Stimulated activated CD8-positive, alpha-beta memory T cell treated with anti-CD3 and anti-CD28 coated beads, Interleukin-7, amount 100 ng/mL, for 1 hour (primary cell): ENCODE measurements at places on chromosomes 16 and 17.

DNA sequence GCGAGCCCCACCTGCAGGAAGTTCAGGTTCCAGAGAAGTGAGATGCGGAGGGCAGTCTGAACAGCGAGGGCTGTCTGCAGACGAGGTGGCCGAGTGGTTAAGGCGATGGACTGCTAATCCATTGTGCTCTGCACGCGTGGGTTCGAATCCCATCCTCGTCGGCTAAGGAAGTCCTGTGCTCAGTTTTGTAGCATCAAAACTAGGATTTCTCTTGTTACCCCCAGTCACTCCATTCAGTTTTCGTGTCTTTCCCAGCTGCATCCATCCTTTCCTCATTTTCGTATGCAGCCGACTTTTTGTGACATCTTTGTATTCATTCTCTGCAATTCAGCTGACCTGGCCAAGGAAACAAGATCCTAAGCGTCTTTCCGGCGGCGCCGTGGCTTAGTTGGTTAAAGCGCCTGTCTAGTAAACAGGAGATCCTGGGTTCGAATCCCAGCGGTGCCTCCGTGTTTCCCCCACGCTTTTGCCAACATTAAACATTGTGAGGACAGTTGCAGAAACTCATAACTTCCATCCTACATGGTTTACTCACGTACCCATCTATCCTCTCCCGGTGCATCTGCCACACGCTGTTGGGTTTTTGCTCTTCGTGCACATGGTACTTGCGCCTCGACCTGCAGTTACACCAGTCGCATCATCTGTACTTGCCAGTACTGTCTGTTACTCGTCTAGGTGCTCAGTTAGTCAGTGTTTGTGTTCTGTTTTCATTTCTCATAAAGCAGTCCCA is 3.0 kb downstream of the BORCS6 start:
- peak; percentile 80 for DNase-seq

DNA sequence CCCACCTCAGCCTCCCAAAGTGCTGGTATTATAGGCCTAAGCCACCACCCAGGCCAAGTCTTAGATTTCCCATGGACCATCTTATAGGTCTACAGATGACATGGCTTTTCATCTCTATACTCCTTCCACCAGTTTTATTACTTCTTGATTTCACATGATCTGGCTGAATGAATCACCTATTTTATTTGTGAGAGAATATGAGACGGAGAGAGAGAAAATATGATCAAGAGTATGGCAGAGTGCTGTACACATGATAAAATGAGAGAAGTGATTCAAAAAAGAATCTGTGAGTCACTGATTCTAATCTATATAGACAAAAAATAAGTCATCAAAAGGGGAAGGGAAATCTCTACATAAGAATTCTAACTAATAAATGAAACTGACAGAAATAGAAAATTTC is 13.7 kb downstream of the ACSM1 start:
- no peak for DNase-seq

GRCh38 chr16:25692351-25692741 is 587 bp downstream of the HS3ST4 start:
- no peak for DNase-seq

DNA sequence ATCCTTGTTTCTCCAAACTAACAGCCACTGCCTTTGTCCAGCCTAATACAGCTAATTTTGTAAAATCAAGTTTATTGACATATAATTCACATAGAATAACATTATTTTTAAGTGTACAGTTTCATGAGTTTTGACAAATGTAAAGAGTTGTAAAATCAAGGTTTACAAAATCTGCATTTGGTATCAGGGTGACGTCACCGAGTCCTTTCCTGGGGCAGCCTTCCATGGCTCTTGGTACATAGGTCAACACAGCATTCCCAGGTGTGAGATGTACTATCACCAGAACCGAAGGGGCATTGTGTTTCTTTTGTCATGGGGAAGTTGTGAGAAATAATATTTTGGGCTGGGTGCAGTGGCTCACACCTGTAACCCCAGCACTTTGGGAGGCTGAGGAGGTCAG is 42.9 kb downstream of the PSMD12 start:
- DNase-seq = no peak

DNA sequence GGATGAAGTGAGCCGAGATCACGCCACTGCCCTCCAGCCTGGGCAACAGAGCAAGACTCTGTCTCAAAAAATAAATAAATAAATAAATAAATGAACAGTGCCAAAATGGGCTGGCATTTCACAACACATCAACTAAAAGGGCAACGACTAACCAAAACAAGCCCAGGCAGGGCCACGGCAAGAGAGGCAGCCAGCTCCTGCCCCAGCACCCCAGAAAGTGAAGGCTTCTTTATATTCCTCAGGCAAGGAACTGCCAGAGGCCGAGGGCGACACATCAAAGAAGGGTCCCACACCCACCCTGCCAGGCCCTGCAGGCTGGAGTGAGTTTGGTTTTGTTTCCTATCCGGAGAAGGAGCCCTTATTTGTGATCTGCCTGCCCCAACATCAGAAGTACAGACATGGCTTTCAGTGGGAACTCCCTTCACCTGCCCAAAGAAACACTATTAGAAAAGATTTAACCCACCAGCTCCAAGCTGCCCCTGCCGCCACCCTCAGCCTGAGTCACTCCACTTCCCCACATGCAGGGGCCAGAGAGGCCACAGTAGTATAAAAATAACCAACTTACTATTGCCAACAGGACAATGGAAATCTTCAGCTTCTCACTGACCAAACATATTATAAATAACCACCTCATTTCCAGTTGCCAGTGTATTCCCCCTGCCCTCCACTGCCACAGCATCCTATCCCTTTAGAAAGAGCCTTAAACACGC is 8.0 kb downstream of the FBXO31 start:
- DNase-seq = no peak

- DNase-seq = no peak
Observed at GRCh38 chr16:26391833-26392232, 674.9 kb upstream of the C16orf82 start.

DNA sequence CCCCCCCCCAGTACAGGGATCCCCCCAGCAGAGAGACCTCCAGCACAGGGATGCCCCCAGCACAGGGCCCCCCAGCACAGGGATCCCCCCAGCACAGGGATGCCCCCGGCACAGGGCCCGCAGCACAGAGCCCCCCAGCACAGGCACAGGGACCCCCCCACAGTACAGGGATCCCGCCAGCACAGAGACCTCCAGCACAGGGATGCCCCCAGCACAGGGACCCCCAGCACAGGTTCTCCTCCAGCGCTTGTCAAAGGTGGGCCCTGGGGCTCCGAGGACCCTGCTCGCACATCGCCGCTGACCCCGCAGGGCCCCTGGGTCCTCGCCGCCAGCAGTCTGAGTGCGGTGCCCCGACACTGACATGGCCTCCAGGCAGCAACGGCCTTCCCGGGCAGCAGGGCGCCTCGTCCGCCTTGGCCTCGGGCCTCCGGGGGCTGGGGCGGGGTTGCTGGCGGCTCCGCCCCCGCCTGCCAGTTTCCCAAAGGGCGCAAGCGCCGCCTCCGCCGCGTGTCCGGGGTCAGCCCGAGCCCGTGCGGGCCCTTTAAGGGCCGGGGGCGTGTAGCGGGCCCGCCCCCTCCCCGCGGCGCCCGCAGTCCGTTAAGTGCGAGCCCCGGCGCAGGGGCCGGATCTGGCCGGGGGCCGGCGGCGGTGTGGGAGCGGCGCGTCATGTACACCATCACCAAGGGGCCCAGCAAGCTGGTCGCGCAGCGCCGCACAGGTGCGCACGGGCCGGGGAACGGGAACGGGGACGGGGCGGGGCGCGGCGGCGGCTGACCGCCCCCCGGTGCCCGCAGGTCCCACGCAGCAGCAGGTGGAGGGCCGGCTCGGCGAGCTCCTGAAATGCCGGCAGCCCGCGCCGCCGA is at the start of gene MCRIP2:
MCRIP2 (plus strand) TSS at position 503 of the 863 bp plus-strand sequence; CDS start at position 667, 164 bp downstream.
- DNase-seq = no peak

- no peak for DNase-seq
Observed at GRCh38 chr17:81396278-81396721, 1.0 kb downstream of the BAHCC1 start.

DNA sequence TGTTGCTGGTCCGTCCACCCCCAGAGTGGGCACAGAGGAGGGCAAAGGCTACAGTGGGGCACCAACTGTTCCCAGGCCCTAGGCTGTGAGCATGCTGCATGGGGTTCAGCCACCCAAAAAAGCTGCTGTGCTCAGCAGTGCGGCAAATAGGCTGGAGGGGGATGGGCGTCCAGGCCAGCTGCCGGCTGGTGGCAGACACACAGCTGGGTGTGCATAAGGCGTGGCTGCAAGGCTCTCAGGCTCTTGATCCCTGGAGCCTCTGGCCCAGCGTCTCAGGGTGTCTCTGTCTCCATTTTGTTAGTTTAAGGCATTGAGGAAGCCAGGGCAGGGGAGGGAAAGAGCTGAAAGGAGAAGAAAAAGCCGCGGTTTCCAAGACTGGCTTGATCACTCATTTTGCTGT is 8.8 kb downstream of the RPL19 start:
- no peak for DNase-seq

DNA sequence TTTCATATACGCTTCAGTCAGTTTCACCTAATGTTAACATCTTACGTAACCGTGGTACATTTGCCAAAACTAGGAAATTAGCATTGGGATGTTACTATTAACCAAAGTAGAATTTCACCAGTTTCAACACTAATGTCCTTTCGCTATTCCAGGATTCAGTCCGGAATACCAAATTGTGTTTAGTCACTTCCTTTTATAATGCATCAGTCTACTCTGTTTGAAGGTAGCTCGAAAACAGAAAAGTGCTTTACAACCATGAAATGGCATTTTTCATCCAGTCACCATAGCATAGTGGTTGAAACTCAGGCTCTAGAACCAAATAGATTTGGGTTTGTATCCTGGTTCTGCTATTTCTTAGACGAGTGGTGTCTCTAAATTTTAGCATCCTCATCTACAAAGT is 29.4 kb downstream of the AP2B1 start:
- DNase-seq = no peak

DNA sequence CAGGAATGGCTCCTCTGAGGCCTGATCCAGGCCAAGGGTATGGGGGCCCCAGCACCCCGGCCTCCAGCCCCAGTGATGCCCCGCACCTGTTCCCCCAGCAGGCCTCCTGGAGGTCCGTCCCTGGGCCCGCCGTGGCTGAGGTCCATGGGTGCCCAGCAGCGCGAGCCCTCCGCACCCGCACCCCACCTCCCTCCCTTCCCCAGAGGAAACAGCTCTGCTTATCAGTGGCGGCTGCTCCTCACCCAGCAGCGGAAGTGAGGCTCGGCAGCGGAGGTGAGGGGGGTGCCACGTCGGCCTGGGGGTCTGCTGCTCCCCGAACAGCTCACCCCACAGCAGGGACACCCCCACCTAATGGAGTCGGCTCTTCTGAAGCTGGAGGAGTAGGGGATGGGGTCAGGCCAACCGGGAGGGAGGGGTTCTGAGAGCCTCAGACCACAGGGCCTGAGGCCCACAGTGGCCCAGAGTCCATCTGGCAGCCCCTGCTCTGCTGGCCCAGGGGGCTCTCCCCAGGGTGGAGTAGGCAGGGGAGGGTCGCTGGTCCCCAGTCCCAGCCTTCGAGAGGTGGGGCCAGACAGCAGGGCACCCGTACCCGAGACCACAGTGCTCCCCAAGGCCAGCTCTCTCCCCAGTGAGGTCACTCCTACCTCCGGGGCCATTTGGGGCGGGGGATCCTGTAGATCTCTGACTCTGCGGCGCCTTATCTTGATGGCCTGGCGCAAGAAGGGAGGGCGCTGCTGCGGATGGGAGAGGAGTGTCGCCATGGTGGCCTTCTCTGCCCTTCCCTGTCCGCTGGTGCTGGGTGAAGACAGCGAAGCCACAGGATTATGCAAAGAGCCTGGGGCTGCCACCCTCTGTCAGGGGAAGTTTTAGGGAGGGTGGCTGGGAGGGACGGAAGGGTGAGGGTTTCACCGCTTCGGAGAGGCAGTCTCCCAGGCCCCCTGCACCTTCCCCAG is at the start of gene UNC13D:
UNC13D (minus strand) TSS at position 828 of the 953 bp plus-strand sequence; CDS start at position 761, 67 bp downstream.
- peak; percentile 33 for DNase-seq

- DNase-seq = no peak
Observed at GRCh38 chr17:9309216-9309615, 266.4 kb downstream of the STX8 start.

DNA sequence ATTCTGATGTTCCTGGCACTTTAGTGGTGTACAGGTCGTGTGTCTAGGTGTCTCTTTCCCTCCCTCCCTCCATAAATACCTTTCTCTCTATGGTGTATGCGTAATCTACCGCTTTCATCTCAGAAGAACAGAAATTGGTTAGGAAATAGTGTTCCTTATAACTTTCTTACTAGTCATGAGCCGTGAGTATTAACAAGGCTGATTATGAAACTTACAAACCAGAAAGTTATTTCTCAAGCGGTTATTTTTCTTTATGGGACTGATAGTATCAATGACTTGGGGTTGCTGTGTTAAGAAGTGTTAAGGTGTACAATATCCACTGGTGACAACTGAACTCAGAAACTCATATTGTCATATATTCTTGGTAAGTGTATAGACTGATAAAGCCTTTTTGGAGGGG is 13.2 kb upstream of the MYH11 start:
- no peak for DNase-seq

DNA sequence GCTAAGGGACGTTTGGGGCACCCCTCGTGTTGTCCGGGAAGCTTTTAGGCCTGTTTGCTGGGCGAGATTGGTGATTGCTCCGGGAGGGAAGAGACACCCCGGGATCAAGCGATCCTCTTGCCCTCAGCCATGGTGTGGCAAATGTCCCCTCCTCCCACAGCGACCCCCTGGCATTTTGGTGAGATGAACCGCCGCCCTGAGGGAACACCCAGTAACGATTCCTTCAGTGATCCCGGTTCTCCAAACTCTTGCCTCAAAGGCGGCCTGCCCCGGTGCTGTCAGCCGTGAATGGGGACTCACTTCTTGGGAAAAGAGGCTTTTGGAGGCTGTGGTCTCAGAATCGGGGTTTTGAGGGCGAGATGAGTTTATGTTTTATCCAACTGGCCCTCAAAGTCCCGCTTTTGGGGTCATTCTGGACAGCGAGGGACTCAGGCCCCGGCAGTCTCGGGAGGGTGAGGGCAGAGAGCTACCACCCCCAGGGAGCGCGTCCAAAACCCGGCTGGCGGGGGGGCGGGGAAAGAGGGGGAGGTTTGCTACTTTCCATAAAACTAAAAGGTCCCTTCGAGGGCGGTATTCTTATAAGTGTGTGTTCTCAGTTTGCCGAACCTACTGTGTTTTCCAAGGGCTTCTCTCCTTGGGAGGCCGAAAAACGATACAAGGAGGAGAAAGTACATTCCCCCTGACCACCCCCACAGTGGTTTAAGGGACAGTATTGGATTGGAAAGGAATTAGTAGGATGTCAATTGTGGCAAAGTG is 232.7 kb downstream of the MRTFB start:
- DNase-seq = no peak

GRCh38 chr16:75011634-75012307 is 12.9 kb downstream of the ZNRF1 start:
- DNase-seq = no peak

GRCh38 chr16:88008840-88009239 is 57.6 kb downstream of the BANP start:
- DNase-seq = no peak
